ENCODE measurements at places on chromosomes 13 and 19.

DNA sequence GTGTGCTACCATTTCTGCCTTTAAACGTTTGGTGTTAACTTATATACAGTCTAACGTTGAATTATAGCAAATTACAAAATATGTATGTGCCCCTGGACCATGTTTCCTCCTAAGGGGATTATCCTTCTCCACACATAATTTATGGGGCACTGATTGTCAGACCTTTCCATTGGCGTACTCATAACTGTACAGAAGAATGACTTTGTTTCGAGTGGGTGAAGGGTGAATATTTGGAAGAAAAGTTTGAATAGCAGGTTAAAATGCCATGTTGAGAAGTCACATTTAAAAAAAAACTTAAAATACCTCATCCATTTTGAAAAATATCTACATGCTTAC is 58.8 kb downstream of the SLC10A2 start:
- no peak for DNase-seq

DNA sequence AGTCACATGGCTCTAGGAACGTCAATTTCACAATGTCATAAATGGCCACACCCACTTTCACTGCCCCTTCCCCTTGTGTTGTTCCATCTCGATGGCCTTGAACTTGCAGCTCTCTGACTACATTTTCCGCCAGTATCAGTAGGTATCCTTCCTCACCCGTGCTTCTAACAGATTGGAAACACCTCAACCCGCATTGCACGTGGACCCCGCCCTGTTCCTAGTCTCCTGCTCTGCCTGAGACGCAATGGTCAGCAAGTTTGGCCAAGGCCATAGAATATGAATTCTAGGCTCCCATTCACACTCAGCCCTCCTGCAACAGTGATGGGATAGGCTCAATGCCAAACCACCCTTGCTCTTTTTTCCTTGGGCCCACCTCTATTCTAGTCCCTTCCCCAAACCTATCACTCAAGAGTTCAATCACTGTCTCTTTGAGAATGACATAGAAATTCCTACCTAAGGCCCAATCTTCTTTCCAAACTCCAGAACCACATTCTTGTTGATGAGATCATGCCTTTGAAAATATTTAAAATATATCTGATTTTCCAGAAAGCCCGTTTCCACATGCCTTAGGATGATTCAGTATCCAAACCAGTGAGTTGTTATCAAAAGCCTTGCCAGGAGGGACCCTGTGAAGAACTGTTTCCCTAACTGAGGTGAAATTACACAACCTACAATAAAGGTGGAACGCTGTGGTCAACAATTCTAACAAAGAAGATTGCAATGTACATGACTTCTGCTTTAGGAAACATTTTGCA is 334.6 kb downstream of the MYO16 start:
- DNase-seq: no peak

DNA sequence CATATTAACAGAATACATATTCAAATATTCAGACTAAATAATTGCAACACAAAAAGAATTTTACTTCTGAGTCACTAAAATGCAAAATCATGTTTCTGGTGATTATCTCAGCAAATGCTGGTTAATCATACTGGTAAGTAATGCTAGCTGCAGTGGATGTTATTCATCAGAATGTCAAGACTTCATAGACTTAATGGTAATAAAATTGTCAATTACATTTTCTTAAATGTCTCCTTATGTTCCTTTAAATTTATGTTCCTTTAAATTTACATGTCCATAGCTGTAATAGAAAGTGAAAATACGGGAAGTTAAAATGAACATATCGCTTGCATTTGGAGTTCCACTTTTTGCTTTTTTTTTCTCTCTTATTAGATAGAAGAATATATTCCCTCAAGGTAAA is 853.0 kb downstream of the SLITRK6 start:
- no peak for DNase-seq

- no peak for DNase-seq
Measured at GRCh38 chr19:12783849-12784393, 7.4 kb upstream of the JUNB start.

DNA sequence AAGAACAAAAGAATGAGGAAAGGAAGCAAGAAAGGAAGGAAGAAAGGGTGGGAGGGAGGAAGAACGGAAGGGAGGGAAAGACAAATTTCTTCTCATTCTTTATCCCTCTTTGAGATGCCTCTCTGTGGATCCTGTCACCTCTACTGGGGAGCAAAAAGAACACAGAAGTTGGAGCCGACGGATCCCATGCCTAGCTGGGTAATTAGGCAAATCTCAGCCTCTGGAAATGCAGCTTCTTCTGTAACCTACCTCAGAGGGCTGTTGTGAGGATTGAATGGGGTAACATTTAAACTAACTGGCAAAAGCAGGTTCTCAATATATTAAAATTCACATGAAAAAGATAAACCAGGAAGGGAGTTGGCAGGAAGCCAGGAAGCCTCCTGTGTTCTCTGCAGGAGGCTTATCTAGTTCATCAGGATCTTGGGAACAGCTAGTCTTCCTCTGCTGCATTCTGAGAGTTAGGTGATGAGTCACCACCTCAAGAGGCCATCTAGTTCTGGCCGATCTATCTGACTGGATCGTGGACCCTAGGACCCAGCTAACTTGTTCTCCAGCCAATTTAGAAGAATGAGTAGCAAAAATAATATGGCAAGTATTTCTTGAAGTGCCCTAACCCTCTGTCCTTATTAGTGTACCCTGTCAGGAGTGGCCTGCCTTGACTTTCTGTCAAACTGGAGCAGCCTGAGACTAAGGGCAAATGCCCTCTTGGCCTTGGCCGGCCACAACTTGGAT is 15.2 kb upstream of the CPB2 start:
- no peak for DNase-seq

DNA sequence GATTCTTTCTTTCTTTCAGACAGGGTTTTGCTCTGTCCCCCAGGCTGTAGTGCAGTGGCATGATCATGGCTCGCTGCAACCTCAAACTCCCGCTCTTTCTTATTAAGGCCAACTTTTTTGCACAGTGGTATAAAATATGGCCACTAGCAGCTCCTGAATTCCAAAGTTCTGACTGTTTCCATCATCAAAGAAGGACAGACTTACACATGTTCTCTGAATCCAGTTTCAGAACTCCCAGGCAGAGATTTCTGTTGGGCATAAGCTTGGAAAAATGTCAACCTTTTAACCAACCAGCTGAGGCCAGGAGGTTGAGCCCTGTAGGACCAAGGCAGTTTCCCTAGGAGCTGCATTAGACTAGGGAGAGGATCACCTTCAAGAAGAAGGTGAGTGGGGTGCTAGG is 184.1 kb downstream of the HS6ST3 start:
- no peak for DNase-seq

GRCh38 chr13:39349391-39349960 is 253.5 kb downstream of the LHFPL6 start:
- no peak for DNase-seq

GRCh38 chr19:46635920-46636761 is at the start of gene GNG8:
GNG8 (minus strand) TSS chr19:46636202; CDS start chr19:46634682, 1,520 bp downstream.
- DNase-seq: no peak

- DNase-seq: no peak
Measured at GRCh38 chr19:19410553-19411550, 5.4 kb downstream of the GATAD2A start.

DNA sequence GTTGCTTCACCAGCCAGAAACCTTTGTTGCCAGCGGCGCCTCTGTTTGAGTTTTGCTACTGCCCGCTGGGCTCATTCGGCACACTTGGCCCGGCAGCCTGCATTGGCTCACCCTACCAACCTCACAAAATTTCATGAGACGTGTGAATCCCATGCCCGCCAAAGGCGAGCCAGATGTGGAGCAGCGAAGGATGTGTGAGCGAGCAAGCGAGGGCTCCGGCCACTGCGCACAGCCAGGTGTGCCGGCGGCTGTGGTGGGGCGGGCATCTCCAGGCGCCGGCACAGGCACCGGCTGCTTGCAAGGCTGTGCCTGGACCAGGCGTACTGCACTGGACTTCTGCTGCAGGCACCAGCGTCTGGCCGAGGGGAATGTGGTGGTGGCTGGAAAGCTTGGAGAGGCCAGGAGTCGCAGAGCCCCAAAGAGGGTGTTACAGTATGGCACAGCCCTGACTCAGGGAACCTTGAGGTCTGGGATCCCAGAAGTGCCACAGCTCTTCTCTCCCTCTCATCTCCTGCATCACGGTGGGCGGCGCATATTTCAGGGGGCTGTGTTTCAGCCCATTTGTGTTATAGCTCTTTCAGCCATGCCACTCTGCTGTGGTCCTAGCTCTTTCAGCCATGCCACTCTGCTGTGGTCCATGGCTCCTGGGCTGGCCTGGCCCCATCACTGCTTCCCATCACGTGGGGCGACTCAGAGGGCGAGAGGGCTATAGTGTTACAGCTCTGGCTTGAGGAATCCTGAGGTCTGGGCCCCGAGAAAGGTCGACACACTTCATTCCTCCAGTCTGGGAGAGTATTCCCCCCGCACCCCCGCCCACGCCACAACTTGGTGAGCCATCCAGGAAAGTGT is 592.0 kb upstream of the SLITRK5 start:
- no peak for DNase-seq

DNA sequence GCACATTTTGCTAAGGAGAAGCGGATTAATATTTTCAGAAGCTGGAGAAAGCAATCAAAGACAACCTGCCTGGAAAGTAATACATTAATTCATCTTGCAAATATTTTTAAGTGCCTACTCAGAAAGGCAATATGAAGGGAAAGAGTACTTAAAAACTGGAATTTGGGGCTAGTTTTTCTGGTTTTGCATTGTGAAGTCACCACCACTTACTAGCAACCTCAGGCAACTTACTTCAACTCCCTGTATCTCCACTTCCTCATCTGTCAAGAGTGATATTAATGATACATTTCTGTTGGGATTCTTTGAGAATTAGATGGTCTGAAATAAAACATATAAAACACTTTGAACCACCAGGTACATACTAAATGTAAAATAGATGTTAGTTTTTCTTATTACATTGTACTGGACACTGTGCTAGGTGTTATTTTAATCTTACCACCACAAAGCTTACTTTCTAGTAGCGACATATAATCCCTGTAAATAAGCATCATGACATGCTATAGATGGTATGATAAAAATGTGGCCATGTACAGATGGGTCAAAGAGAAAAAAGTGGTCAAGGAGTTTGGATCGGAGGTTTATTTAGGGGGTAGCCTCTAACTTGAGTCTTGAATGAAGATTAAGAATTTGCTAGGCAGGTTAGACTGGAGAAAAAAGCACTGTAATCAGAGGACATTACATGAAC is 101.2 kb downstream of the SPRY2 start:
- no peak for DNase-seq

- DNase-seq: no peak
Measured at GRCh38 chr13:60970736-60971135, 444.9 kb downstream of the PCDH20 start.

- DNase-seq: no peak
Measured at GRCh38 chr19:21638776-21639175, 128.6 kb downstream of the ZNF100 start.

DNA sequence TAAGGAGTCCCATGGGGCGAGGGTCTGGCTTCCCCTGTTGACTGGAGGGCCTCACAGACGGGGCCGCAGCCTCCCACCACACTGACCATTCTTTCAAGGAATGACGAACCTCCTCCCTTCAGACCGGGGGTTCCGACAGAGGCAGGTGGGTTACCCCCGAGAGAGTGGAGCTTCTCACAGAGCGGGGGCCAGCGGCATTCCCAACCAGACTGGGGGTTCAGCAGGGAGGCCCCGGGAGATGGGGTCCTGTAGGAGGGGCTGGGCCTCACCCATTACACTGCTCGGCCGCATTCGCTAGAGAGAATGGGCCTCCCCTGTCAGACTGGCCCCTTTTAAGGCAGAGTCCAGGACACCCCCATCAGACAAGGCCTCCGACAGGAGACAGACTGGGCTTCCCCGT is 15.6 kb upstream of the C2CD4C start:
- DNase-seq: no peak

- no peak for DNase-seq
Measured at GRCh38 chr13:66335626-66336025, 894.5 kb downstream of the PCDH9 start.

DNA sequence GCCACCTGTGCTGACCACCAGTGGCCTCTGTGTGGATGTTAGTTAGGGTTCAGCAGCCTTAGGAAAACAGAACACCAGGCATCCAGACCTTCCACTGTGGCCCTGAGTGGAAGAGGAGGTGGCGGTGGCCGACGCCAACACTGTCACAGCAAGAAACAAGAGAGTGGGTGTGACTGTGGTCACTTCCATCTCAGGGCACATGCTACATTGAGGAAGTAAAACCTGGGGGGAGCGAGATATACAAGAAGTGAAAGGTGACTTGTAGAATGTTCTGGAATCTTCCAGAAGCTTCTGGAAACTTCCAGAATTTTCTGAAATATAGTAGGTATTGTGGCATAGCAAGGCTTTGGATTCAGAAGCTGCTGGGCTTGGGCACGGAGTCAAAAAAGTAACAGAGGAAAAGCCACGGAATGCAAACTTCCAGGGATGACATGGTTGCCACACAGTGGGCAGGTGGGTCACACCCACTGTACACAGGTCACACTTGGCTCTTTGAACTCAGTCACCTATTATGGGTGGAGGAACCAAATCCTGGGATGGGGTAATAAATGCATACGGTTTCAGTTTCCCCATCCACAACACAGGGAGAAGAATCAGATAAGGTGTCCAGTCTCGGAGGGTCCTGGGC is 24.3 kb downstream of the GNG7 start:
- no peak for DNase-seq

DNA sequence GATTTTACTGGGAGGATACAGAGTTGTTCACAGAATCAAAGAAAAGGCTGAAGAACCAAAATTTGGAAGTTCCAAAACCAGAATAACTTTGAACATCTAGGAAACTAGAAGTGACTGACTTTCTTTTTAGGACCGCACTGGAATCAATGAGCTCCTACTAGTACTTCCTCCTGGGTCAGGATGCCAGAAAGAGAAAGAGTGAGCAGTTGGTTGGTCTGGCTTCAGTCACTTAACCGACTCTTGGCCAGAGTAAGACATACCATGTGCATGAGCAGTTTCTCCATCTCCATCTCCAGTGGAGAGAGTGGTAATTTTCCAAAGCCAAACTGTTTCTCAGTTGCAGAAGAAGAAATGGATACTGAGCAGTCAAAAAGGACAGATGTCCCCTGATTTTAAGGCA is 27.1 kb upstream of the MTUS2 start:
- DNase-seq: no peak

DNA sequence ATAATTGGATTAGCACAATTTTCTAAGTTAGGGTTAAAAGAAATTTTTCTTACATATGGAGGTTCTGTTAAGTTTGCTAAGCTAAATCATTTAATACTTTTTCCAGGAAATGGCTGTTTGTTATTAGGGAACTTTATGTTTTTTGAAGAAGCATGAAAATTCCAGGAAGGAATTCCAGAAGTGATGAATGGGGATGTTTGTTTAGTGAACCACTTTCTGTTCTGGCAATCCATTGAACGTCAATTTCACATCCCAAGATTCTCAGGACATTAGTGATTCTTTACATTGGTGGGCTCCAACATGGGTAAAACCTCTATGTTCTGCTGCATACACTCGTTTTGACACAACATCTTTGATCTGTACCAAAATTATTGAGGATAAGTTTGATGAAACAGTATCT is 534.4 kb downstream of the IRS2 start:
- no peak for DNase-seq

GRCh38 chr19:3507371-3508120 is 1.4 kb downstream of the FZR1 start:
- DNase-seq: no peak

GRCh38 chr13:36815062-36815461 is 4.0 kb upstream of the RFXAP start:
- DNase-seq: no peak

GRCh38 chr13:113845723-113846635 is 17.9 kb downstream of the GAS6 start:
- DNase-seq: no peak

GRCh38 chr13:61880578-61881283 is 465.1 kb upstream of the PCDH20 start:
- no peak for DNase-seq

Measured in esophagus squamous epithelium (tissue), 5 donors.